Activated CD4-positive, alpha-beta T cell treated with anti-CD3 and anti-CD28 coated beads, Interleukin-2, amount 50 U/mL, for 16 hours (primary cell): ENCODE measurements at places on chromosomes 3 and 15.
A peak's percentile ranks its signal among the peaks of the same experiment; 100 is the strongest.

- DNase-seq, result no peak
These were observed 9.0 kb downstream of the GOLIM4 start for GRCh38 chr3:168086541-168087260.

- DNase-seq, result no peak
These were observed 89.6 kb upstream of the ARPP21 start for GRCh38 chr3:35549690-35550089.

DNA sequence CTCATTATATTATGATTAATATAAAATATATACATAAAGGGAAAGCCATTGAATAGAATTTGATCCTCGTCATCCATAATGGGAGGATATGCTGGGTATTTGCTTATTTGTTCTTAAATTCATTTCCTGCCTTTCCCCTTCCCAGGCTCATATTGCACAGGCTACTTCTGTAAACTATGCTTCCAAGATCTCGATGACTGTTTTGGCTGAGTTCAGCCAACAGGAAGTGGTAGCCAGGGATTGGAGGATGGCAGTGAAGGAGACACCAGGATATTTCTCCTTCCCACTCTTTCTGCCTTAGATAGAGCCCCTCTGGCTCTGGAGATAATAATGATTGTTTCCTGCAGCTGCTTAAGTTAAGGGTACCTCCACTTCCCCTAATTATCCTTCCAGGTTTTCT is 44.3 kb upstream of the DYNC1LI1 start:
- DNase-seq, result no peak

DNA sequence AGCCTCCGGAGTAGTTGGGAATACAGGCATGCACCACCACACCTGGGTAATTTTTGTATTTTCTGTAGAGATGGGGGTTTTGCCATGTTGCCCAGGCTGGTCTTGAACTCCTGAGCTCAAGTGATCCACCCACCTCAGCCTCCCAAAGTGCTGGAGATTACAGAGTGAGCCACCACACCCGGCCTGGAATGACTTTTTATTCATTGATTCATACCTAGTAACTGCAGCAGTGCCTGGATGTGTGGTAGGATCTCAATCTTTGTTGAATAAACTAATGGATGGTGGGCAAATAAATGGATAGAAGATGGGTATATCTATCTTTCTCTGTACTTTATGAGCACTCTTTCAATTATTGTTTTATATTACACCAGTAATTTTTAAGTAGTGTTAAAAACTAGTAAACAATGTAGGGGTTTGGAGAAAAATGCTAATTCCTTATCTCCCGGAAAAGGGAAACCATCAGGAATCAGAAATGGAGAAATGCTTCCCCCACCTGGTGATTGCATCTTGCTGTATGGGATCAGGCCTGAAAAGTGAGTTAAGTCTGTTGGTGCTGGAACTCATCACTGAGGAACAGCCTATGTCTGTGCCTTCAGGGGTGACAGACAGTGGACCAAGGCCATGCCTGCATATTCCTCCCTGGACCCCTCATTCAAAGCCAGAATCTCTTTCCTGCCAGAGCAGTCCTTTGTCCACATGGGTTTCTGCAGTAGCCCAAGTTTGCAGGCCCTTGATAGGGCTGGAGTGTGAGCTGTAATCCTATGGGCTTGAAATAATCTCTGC is 161.0 kb upstream of the CTDSPL start:
- DNase-seq, result no peak

DNA sequence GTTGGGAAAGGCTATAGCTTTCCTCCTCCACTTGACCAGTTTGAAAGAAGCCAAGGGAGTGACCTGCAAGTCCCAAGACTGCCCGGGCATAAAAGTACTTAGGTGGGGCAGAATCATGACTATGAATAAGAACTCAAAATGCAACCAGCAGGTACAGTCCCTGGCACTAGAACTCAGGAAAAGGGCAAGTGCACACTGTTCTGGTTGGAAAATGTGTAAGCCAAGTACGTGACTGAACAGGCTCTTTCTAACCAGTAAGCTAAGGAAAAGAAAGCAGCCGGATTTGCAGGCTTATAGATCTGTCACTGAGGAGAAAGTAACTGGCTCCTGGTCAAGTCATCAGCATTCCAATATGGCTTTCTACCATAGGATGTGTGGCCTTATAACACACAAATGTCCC is 101.2 kb upstream of the SLC4A7 start:
- no peak for DNase-seq

DNA sequence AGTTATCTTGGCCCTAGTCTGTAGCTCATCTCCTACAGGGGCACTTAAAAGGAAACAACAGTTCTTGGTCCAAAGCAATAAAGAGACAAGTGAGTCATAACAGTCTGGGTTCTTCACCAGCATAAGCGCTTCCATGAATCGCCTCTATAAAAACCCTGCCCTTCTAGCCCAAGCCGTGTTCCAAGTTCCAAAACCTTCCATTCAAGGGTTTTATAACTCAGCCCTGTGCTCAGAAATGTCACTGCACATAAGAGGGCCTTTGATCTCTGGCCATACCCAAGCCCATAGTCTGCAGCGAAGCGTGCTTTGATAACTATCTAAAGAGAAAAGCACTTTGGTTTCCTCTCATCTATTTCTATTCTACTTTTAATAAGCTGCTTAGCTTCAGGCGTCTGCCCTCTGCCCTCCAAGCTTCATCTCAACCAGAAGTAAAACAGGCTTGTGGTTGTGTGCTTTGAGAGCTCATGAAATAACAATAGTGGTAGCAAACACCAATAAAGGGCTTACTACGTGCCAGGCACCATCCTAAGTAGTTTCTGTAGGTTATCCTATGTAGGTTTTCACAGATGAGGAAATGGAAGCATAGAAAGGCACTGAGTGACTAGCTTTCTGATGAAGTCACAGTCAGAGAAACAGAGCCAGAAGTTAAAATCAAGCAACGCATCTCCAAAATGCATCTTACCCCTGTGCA is 64.0 kb upstream of the AKAP13 start:
- DNase-seq, result peak; percentile 68

DNA sequence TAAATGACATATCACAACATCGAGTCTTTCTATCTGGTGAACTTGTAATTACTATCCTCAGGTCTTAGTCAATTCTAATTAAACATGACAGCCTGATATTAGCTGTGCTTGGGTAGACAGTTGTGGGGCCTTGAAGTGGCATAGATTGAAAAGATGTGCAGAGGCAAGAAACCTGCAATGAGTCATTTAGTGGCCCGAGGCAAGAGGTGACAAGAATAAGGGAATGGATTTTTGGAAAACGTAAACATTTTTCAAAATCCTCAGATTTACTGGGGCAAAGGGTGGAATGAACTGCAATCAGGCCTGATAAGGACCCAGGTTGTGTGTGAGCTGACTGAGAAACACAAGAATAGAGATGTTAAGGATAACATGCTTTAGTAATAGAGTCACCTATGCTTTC is 29.5 kb upstream of the ULK4 start:
- DNase-seq, result no peak

DNA sequence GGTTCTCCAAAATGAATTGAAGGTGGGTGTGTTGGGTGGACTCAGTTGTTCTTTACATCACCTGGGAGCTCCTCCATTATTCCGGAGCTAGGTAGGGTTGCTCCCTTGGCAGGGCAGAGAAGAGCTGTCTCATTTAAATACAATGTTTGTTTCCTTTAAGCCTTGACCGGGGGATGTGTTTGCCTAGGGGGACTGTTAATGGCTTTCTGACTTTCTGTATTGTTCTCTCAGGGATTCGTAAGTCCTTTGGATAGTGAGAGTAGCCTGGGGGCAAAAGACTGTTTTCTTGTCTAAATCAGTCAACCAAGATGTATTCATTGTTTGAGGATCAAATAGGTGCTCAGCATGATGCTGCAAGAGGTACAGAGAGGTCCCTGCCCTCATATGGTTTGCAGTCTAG is 71.1 kb downstream of the CDAN1 start:
- DNase-seq, result no peak

DNA sequence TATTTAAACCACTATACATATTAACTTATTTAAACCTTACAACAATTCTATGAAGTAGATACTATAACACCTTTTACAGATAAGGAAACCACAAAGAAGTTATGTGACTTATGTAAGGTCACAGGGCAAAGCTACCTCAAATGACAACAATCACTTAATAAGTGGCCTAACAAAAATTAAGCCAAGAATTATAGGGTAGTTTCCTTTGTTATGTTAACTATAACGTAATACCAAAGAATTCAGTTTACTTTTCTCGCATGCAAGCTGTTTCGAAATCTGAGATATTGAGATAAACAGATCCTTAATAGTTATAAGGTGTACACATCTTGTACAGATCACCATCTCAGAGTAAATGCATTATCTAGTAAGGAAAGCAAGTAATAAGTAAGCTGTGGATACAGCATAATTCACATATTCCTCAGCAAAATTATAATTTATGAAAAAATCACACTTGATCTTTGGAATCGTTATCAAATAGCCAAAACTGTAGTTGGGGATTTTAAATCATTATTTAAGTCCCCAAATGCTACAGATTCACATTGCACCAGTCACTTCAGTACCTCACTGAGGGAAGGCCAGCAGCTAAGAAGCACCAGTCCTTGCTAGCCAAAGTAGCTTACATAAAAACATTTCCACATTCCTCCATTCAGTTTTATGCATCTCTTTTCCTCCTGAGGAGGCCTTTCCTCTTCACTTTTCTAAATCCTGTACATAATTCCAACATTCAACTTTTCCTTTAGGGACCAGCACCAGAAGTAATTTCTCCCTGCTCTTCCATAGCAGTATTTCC is 226.8 kb downstream of the TBC1D5 start:
- DNase-seq, result no peak

GRCh38 chr3:161107311-161107710 is 2.2 kb upstream of the B3GALNT1 start:
- DNase-seq, result no peak
